Parietal lobe (tissue), 2 donors: ENCODE measurements at places on chromosomes 3 and 15. TPM values are rescaled to one million over a fixed set of nuclear protein-coding genes. Genes with fewer than 3 reads are reported as not detected.

Gene SMCO1
- not detected for total RNA-seq

Gene CLRN1
- not detected for total RNA-seq

Gene FILIP1L
- 1.3 TPM for total RNA-seq

Gene ALPK3
- total RNA-seq, result 1.6 TPM

Gene INKA1
- 13.5 TPM for total RNA-seq

Gene FEZF2
- 19.1 TPM for total RNA-seq

Gene PLS1
- 0.94 TPM for total RNA-seq

Gene DPPA2
- not detected for total RNA-seq

Gene UROC1
- not detected for total RNA-seq

Gene GPR149
- total RNA-seq, result 1.9 TPM

Gene GOLGA6L7
- not detected for total RNA-seq

Gene SLC24A1
- total RNA-seq, result 1.6 TPM

Gene DYNLT2B
- 43.8 TPM for total RNA-seq

Gene TGM4
- not detected for total RNA-seq
